ENCODE measurements at places on chromosomes 16 and 17.
A peak's percentile ranks its signal among the peaks of the same experiment; 100 is the strongest.

DNA sequence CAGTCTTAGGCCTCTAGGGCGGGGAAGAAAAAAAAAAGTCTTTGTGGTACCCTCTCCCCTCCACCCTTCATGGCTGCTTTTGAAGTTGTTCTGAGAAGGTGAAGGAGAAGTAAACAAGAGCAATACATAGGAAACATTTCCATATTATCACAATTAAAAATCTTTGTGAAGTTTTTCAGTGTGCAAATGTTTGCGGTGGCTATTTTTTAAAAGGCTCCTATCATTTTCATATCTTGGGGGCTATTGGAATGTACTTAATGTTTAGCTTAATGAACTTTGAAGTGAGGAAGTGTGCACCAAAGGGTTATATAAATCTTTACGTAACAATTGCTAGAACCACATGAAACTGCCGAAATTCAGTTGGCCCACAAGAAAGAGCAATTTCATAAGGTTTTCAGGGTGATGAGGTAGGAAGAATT, 7.6 kb downstream of the NOL11 start:
- no peak for DNase-seq

- peak; percentile 66 for DNase-seq
These were observed 10.4 kb downstream of the PRR11 start for GRCh38 chr17:59165933-59166342.

GRCh38 chr16:70689035-70689969, 3.4 kb upstream of the MTSS2 start:
- no peak for DNase-seq

- peak; percentile 32 for DNase-seq
These were observed 368.0 kb downstream of the FOXL1 start for GRCh38 chr16:86946396-86946795.

DNA sequence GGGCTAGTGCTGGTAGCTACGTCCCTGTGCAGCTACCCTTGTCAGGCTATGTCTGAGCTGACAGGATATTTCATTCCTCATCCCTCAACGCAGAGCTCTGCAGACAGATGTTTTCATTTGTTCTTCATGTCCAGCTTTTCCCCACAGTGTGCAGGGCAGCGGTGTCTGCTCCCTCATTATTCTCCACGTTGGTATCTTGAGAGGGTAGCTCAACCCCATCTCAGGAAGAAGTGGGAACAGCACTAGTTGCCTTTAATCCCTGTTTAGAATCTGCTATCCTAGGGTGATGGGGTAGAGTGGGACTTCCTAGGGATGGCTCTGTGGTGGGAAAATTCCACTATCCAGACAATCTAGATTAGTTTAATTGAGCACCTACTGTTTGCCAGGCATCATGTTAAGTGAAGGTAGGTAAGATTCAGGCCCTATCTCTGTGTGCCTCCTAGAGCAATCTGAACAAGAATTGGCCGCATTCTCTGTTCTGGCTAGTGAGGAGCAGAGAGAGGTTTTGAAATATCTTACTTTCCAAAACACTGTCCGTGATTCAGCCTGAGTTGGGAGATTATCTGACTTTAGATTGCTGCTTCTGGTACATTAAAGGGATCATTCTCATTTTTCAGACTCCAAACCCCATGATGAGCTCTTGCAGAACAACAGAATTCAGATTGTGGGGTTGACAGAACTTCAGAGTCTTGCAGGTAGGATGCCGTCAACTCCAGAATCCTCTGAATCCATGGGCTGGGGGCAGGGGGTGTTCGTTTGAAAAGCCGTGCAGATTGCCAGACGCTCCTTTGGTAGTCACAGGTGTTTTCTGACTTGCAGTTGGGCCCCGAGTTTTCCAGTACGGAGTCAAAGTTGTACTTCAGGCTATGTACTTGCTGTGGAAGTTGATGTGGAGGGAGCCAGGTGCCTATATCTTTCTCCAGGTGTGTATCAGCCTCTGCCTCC, 963 bp downstream of the ALG1 start:
- peak; percentile 26 for DNase-seq

DNA sequence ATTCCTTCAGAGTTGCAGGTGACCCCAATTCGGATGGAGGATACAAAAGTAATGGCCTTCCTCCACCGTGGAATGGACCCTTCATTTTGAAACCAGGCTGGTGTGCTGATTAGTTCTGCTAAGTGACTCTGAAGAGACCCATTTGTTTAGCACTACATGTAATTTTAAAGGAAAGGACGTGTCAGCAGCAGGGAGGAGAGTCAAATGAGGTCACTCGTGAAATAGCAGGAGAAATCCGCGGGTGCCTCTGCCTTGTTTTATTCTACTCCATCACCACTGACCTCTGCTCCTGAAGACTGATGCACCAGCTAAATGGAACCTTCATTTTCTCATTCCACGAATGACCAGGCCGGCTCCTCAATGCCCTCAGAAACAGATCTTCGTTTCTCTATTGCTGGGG, 589.2 kb downstream of the CDH11 start:
- no peak for DNase-seq

DNA sequence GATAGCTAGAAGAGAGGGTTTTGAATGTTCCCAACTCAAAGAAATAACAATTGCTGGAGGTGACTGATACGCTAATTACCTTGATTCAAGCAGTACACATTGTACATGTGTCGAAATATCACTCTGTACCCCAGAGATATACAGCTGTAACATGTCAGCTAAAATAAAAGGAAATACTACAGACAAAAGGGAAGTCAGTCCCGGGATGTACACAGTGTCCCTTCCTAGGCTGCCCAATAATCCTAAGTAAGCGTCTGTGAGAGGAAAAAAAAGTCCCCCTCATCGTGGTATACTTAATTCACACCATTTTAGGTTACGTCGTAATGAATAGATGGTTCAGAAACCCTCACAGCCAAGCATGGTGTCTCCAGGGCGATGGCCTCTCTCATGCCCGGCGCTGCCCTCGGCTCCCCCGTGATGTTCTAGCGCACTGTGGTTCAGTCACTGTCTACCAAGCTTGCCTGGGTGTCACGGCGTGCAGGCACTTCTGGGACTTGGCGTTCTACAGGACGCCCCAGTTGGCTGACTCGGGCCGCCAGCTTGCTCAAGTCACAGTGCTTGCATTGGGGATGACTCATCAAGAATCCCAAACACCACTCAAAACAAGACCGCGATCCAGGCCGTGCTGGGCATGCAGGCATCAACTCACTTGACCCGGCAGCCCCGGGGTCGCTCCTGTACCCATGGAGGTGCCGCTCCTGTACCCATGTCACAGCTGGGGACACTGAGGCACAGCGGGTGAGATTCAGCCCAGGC, 27.6 kb downstream of the CCDC40 start:
- DNase-seq = peak; percentile 38

- peak; percentile 67 for DNase-seq
These were observed at the start of gene TLCD2 for GRCh38 chr17:1709971-1710806. Gene TLCD2 (minus strand): TSS chr17:1710377. CDS start chr17:1710242, 135 bp downstream.

GRCh38 chr16:8919089-8919933, 37.2 kb downstream of the LITAFD start:
- DNase-seq = no peak

DNA sequence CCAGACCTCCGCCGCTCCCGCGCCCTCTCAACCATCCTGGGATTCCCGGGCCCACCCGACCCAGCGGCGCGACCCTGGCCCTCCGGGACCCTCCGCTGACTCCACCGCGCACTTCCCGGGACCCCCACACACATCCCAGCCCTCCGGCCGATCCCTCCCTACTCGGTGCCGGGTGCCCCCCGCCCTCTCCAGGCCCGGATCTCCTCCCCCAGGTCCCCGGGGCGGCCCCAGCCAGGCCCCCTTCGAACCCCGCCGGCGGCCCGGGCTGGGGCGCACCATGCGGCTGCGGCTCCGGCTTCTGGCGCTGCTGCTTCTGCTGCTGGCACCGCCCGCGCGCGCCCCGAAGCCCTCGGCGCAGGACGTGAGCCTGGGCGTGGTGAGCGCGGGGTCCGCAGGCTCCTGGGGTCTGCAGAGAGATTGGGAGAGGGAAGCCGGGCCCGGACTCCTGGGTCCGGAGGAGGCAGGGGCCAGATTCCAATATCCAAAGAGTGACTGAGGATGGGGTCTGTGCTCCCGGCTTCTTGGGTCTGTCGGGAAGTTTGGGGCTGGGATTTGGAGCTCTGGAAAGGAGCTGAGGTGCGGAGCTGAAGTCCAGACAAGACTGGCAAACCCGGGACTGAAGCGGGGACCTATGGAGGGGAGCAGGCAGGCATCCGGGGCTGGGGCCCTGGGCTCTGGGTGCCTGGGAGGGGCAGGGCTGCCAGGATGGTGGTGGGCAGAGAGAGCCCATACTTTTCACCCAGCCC, 453 bp downstream of the MMP25 start:
- no peak for DNase-seq

- DNase-seq = no peak
These were observed 11.7 kb upstream of the LLGL1 start for GRCh38 chr17:18213666-18214270.

DNA sequence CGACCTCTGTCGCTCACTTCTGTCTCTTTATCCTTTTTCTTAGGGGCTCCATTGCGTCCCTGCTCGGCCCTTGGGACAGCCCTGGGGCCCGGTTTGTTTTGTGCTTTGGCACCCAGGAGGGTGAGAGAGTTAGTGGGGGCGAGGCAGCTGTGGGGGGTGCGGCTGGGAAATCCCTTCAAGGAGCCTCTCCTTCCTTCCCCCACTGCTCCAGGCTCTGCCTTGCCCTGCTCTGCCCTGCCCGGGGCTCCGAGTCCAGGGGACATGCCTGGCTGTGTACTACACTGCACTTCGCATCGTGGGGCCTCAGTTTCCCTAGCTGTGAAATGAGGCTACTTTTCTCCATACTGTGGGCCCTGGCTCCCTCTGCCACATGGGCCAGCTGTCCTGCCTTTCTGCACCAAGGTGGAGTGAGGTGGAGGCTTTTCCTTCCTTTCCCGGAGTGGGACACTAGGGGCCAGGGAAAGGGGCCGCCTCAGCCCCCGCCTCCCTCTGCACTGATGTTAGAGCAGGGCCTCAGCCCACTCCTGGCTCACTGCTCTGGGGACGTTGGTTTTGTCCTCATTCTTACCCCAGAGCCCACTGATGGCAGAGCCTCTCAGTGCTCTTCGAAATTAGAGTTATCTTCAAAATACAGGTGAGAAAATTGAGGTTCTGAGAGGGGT, 980 bp downstream of the LLGL1 start:
- no peak for DNase-seq

- DNase-seq = no peak
These were observed 8.4 kb downstream of the FOXN1 start for GRCh38 chr17:28514561-28515002.
